Head of caudate nucleus (tissue), 42 donors: ENCODE measurements at places on chromosomes 6 and 20.
A peak's percentile ranks its signal among the peaks of the same experiment; 100 is the strongest.

GRCh38 chr6:35195120-35195780 lies 18.5 kb upstream of the SCUBE3 start:
- DNase-seq, result no peak

DNA sequence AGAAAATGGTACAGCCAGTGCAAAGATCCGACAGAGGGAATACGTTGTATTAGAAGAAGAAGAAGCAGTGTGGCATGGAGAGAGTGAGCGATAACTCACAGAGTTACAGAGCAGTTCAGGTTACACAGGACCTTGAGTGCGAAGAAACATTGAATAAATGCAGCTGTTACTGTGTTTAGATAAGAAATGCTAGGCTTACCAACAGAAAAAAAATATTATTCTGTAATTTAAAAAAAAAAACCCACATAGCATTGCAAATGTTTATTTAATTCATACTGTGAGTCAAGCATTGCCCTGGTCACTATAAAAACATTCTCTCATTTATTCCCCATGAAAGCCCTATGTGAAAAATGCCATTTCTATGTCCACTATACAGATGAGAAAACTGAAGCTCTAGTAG lies 373.4 kb upstream of the EPHA7 start:
- no peak for DNase-seq

- DNase-seq, result no peak
Measured at GRCh38 chr6:13256266-13257001, 71.9 kb downstream of the TBC1D7 start.

DNA sequence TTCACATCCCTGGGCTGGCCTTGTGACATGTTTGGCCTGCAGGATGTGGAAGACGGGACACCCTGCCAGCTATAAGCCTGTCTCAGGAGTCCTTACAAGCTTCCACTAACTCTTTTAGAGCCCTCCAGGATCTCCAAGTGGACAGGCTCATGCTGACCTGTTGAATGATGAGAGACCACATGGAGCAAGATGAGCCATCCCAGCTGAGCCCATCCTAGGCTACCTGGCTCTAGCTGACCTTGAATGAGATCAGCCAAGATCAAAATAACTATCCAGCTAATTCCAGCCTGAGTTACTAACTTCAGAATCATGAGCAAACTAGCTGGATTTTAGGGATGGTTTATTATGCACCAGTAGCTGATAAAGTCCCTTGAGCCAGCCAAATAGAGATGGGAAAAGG lies 169.5 kb downstream of the TFAP2C start:
- no peak for DNase-seq

DNA sequence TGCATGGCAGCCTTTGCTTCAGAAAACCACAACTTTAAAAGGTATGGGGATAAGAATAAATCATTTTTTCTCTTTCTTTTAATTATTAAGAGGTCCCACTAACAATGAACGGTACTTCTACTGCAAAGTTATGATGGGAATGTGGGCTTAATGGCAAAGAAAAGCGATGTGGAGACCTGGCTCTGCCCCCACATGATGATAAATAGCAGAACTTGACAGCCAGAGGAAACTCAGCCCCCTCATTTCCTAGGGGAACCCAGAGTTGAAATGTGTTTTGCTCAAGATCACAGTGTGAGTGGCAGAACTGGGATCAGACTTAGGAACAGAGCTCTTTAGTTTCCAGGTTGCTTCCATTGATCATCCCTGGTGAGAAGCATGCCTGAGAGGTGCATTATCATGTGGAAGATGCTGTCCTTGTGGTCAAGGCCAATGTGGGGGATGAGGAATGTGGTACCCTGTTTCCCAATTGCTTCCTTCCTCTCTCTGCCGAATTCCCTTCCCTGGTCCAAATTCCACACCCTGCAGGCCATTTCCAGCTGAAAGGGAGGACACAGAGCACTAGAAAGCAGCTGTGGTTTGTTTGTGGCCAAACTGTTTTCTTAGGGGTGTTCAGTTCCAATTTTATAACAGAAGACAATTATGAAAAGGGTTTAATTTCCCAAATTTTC lies 66.0 kb downstream of the BACH2 start:
- no peak for DNase-seq

GRCh38 chr6:113625850-113626249 lies 231.3 kb upstream of the MARCKS start:
- DNase-seq, result no peak

DNA sequence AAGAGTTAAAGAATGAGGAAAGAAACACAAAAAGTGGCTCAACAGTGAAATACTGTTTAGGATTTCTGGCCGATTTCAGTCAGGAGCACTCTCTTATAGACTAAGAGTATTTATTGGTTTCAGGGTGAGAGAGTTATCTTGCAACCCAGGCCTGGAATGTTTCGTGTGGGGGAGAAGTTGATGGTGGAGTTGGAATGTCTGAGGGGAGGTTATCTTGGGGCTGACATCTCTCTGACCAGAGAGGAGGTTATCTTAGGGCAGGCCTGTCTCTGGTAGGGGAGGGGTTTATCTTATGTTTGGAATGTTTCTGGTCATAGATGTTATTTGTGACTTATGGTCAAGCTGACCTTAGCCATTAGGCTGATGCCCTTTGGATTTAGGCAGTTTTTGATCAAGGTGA lies 80.3 kb downstream of the HTR1B start:
- no peak for DNase-seq

DNA sequence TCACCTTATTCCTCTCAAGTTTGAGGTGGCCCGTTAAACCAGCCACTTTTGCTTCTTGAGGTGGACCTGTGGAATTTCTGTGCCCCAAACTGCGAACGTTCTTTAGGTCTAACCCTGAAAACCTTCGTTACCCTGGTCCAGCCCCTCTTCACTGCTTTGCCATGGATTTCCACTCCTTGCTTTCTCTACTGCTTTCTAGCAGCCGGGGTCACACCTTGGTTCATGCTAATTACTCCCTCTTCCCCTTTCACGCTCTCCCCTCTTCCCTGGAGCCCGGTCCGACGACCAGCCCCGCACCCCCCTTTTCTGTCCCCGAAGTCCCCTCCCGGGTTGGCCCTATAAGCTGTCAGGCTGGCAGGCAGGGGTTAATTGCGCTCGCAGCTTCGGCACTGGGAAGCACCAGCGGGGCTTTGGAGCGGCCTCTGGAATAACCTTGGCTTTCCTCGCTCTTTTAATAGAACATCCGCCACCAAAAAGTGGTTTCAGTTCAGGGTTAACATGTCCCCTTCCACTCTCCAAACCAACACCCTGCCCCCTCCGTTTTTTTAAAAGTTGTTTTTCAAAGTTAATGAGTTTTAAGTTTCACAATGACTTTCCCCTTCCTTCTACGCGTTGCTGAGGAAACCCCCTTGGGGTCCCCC lies 1.4 kb upstream of the HIVEP1 start:
- DNase-seq, result peak; percentile 48

DNA sequence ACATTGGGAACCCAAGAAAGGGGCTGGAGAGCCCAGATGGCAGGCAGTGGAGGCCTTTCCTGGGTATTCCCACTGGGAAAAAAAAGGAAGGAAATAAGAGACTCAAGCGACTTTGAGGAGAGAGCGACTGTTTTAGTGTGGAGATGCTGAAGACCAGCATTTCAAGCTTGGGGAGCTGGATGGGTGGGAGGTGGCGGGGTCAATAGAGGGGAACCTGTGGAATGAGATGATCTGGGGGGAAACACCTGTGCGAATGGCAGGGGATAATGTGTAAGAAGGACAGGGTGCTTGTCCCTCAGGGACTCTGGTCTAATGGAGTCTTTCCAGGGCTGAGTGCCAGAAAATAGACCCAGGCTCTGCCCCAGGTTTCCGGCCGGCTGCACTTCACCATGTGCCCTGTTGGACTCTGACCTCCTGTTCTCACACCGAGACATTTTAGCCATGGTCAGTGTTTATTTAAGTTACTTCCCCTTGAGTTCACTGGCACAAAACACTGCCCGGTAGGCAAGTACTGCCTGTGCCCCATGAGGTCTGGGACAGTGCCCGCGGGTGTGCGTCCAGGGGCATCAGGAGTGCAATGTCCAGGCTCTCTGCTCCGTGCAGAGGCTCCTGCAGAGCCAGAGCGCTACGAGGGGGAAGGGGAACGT lies 50.4 kb upstream of the NKX2-2 start:
- DNase-seq, result no peak

- no peak for DNase-seq
Measured at GRCh38 chr6:43254846-43255245, 11.6 kb downstream of the TTBK1 start.

DNA sequence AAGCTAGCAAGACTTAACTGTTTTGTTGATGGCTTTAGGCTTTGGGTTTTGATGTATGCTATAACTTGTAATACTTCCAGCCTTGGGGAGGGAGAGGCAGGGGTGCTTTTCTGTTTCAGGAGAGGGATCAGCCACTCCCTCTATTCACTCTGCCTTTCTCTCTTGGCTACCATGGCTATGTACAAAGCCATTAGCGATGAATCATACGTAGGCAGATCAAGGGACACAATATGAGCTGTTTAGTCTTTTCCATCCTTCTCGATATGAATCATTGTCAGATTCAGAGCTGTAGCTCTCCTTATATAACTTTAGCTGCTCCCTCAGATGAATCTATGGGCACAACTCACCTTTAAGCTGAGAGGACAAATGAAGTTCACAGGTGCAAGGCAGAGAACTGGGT lies 230.6 kb downstream of the TSHZ2 start:
- no peak for DNase-seq

DNA sequence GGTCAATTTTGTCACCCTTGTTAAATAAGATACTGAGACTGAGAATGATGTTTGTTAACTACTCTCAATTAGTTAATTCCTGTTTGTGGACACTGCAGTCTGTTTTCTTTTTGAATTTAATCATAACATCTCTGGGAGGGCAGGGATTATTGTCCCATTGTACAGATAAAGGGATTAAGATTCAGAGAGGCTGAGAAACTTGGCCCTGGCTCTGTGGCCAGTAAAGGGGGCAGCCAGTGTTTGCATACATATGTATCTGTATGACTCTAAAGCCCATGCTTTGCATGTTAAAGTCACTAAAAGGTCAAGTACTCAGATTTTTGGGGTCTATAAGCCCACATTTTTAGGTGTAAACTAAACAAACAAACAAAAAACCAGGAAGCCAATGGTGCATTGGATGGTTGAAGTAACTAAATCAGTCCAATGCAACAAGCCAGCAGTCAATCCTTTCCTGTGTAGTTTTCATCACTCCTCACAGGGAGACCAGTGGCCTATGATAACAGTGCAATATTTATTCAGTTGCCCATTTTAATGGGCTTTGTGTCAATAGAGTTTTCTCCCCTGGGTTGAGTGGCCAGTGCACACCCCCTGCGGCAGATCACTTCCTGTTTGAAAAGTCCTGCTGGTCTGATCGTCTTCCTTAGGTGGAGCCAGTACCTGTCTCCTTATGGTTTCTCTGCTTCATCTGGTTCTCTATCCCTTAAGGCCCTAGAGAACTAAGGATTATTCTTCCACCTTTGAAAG lies 106.7 kb downstream of the SLX4IP start:
- DNase-seq, result no peak

DNA sequence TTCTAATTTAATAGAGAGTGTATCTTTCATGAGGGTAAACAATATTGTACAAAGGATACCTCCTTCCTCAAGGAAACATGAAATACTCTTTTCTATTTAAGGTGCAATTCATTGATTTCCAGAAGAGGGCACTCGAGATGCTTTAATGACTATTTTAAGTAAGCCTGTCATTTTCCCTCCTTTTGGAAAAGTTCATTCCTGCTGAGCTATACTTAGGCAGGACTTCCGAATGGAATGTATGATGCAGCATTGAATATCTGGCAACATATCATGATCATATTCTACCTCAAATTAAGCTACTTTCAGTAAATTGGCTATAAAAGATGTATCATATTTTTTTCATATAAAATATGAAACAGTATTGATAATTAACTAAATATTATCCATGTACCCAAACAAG lies 5.0 kb downstream of the DST start:
- no peak for DNase-seq
